ENCODE measurements at places on chromosomes 12 and 14.

- H3K36me3 ChIP-seq = no peaks in the 10 kb centered on the region
- DNase-seq = no peak
- H3K4me3 ChIP-seq = no peak overlapping the region
- H3K4me1 ChIP-seq = no peaks in the 10 kb centered on the region
- no peak overlapping the region for H3K27ac ChIP-seq
These were observed 35.0 kb upstream of the MANSC4 start for GRCh38 chr12:27814851-27815591.

DNA sequence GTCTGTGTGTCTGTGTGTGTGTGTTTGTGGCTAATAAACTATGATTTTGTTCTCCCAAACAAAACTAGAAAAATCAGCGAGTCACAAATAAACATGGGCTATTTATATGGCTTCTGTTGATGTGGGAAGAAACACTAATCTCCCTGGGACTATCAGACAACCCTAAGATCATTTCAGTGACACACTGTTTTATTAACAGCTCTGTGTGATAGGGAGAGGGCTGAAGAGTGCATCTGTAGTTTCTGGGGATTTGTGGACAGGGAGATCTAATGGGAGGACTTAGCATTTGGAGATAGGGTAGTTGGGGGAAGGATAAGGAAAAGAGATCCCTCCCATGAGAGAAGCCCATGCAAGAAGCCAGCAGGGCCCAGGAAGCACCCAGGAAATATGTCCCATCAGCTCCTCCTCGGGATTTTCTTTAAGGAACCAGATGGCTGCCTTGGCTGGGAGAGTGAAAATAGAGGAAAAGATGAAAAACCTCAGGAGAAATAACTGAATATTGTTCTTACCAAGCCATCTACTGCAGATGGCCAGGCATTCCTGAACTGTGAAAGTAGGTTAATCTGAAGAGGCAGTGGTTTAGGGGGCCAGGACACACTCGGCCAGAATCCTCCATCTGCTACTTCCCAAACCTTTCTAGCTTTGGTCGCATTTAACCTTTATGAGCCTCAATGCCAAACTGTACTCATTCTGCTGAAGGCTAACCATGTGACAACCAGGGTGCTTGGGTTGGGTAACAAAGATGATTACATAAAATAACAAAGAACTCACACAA is 253.4 kb downstream of the BTG1 start:
- no peaks in the 10 kb centered on the region for H3K36me3 ChIP-seq
- H3K4me3 ChIP-seq = no peak overlapping the region
- H3K27ac ChIP-seq = no peak overlapping the region
- DNase-seq = no peak
- no peaks in the 10 kb centered on the region for H3K4me1 ChIP-seq

DNA sequence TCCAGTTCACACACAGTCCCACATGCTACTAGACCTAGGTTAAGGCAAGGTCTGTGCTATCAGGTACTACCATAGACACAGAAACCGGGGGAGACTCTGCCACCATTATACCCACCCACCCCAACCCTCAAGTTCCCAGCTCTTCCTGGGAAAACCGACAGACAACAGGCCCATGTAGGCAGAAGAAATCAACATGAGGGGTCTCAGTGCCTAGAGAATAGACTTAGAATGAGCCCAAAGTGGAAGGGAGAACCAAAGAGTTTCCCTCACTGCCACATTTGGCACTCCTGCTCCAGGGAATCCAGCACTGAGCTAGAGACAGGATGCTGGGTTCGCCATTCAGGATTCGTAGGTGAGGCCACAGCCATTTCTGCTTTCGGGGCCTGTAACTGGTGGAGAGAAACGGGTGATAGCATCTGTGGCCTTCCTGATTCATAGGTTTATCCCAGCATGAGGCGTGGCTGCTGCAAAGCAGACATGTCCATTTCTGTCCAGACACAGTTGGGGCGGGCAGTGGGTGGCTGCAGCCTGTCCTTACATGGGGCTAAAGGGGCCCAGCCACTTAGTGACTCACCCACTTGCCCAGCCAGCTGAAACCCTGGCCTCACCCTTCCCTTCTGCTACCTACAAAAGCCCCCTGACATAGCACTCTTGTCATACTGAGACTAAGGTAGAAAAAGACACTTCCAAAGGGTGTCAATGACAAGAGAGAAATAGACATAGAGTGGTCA is 69.4 kb downstream of the IRF2BPL start:
- H3K36me3 ChIP-seq = no peaks in the 10 kb centered on the region
- no peak overlapping the region for H3K4me3 ChIP-seq
- peaks cover 54% of the 10 kb centered on the region for H3K4me1 ChIP-seq
- peak overlapping the region; percentile 39 for H3K27ac ChIP-seq
- DNase-seq = no peak

- H3K4me1 ChIP-seq = peaks cover 31% of the 10 kb centered on the region
- H3K4me3 ChIP-seq = peak overlapping the region; percentile 71
- DNase-seq = no peak
- no peak overlapping the region for H3K27ac ChIP-seq
These were observed 130.3 kb downstream of the NDUFA12 start for GRCh38 chr12:94872971-94873733.

DNA sequence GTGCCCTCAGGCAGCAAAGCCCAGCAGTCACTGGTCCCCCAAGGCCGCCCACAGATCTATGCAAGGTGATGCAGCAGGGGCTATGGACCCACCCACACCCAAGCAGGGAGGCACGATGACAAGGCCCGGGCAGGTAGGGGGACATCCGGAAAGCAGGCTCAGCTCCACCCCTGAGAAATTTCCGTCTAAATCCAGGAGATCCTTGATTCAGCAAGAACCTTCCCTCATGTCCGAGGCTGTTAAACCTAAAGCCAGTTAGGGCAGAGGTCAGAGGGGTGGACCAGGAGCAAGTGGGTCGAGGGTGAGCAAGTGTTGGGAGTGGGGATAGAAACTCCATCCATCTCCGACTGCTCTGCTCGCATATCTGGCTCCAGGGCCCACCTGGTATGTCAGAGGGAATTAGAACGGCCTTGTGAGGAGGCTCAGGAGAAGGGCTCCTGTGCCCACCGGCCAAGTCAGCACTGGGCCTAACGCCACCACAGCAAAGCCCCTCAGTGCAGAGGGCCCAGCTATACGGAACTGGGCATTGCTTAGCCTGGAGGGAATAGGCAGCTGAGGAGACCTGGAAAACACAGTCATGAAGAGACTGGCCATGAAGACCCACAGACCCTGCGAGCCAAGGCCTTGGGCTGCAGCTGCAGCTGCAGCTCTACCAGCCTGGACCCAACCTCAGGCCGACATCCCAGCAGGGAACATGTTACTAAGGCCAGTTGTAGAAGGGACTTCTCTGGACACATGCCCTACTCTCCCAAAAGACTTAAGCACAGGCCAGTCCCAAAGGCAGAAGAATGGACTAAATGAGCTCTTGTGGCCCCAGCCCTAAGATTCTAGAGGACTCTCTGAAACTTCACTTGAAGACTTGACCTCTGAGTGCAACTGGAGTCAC is 34.3 kb downstream of the DAD1 start:
- no peaks in the 10 kb centered on the region for H3K27me3 ChIP-seq
- H3K4me3 ChIP-seq = no peak overlapping the region
- H3K27ac ChIP-seq = no peak overlapping the region
- peaks cover 56% of the 10 kb centered on the region for H3K4me1 ChIP-seq
- no peak for DNase-seq

GRCh38 chr12:76804435-76804976 is 40.6 kb downstream of the ZDHHC17 start:
- no peaks in the 10 kb centered on the region for H3K36me3 ChIP-seq
- no peaks in the 10 kb centered on the region for H3K27me3 ChIP-seq
- no peak for DNase-seq
- no peaks in the 10 kb centered on the region for H3K4me1 ChIP-seq

DNA sequence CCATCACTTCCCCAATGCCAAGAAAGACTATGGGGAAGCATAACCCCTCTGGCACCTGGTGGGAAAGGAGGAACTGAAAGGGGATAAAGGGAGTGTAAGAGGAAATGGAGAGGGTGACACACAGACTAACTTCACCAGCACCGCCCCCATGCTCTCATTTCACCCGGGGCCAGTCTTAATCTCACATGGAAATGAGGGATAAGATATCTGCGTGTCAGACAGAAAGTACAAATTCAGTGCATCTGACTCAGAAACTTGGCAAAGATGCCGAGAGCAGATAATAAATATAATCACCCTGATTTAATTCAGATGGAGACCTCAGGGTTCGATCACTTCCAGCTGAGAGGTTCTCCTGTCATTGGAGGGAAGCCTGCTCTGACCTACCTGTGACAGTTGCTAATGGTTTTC is 191.6 kb downstream of the DUSP6 start:
- H3K4me1 ChIP-seq = peaks cover 9% of the 10 kb centered on the region
- no peak overlapping the region for H3K4me3 ChIP-seq
- DNase-seq = no peak
- H3K27ac ChIP-seq = no peak overlapping the region
- H3K27me3 ChIP-seq = no peaks in the 10 kb centered on the region

GRCh38 chr12:106894774-106895173 is 60.9 kb upstream of the TMEM263 start:
- H3K27me3 ChIP-seq = no peaks in the 10 kb centered on the region
- H3K36me3 ChIP-seq = no peaks in the 10 kb centered on the region
- H3K27ac ChIP-seq = no peak overlapping the region
- H3K4me1 ChIP-seq = no peaks in the 10 kb centered on the region

All from tibial nerve (tissue), 4 donors.